ENCODE measurements at places on chromosomes 5 and 9.

- DNase-seq = no peak
Measured at GRCh38 chr5:138188626-138189025, 9.7 kb downstream of the KIF20A start.

DNA sequence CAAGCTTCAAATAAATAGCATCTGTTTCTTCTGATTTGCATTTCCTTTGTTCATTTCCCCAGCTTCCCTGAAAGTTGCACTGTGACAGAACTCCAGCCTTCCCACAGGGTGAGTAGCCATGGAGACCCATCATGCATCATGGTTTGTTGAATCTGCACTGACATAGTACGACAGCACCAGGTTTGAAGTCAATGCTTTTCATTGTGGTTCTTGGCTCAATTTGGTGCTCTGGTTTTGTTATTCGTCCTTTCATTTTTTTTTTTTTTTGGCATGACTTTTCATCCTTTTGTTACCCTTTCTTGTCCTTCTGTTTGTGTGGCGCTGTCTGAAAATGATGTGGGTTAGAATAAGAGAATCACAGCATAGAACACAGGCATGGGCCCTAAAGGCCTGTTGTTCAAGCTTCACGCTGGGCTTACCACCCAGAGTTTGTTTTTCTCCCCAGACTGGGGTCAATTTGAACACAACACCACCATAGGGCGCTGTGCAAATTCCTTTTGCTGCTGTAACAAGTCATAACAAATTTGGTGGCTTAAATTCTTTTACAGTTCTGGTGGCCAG is 206.2 kb upstream of the CDH10 start:
- no peak for DNase-seq

DNA sequence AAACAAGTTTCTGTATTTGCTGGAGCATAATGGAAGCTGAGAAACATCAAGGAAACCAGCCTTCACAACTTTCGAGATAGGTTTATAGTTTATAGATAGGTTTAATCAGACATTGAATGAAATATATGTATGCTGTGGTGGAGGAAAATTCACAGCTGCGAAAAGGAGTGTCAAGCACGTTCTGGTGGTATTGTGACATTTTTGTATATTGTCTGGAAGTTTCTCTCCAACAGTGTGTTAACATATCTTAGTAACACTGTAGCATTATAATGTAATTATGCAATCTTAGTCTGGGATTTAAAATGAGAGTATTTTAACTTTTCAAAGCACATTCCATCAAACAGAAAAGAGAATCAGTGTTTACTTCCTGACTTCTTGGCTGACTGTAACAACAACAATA is 50.0 kb downstream of the FCHO2 start:
- no peak for DNase-seq

- DNase-seq = no peak
Measured at GRCh38 chr5:171984748-171985419, 21.6 kb downstream of the FBXW11 start.

DNA sequence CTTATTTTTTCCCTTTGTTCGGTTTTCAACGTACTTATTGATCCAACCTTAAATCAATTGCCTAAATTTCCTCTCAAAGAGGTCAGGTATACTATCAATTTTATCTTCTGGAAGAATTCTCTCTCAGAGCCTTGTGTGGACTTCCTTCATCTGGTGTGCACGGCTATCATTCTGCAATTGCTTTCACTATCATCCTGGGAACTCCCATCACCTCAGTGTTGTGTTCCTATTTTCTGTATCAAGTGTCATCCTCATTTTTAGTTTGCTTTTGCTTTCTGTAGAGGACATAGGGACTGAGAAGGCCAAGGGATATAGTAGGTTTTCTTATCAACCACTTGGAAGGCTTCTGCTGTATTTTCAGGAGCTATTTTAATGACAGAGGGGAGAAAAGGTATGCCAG is 11.3 kb downstream of the STOM start:
- no peak for DNase-seq

- no peak for DNase-seq
Measured at GRCh38 chr9:64057553-64057952, 1227.5 kb downstream of the FOXD4L5 start.

DNA sequence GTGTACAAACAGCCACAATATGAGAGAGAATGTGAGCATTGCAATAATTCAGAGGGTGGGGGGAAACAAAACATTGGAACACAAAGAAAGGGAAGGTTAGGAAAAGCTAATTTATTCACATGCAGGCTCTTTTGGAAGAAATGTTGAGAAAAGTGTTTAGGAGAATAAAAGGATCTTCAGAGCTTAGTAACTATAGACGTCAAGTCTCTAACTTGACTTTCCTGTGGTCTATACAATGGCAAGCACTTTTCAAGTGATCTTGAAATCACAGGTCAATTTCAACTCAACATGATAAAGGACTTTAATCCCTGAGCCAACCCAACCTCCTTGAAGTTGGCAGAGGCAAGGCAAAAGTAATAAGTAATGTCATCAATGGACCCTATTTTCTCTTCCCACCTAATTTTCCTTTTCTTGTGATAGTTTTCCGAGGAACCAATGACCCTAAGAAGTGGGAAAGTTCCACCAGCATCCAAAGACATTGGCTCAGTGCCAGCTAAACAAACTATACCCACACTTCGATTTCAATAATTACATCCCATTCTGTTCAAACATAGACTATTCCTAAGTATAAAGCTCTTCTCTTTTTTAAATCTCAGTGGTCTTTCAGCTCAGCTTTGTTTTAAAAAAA is 23.7 kb downstream of the RFK start:
- no peak for DNase-seq

- DNase-seq = peak; percentile 54
Measured at GRCh38 chr9:100848726-100849125, 179.8 kb upstream of the PLPPR1 start.

GRCh38 chr5:62969409-62970120 is 390.9 kb downstream of the LRRC70 start:
- no peak for DNase-seq

- peak; percentile 31 for DNase-seq
Measured at GRCh38 chr5:5494489-5495402, 72.3 kb downstream of the ICE1 start.

GRCh38 chr9:113562653-113563381 is 99.3 kb downstream of the RGS3 start:
- DNase-seq = no peak

DNA sequence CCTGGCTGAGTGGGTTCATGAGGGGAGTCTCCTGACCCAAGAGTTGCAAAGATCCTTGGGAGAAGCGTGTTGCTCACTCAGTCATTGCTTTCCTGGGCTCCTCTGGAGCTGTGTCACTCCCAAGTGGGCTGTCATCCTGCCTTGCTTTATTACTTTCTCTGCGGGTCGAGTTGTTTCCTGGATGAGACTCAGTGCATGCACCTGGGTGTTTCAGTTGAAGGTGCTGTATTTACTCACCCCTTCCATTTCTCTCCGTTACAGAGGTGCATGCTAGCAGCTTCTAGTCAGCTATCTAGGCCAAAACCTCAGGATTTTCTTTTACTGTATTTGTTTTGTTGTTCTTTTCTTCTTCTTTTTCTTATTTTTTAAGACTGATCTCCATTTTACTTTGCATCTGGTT is 785.5 kb upstream of the EDIL3 start:
- no peak for DNase-seq

- no peak for DNase-seq
Measured at GRCh38 chr5:40486437-40487275, 193.1 kb upstream of the PTGER4 start.

All from NCI-H748 treated with DMSO at 0.1 percent for 48 hours (cell line).